ENCODE measurements at places on chromosomes 1 and 21.

DNA sequence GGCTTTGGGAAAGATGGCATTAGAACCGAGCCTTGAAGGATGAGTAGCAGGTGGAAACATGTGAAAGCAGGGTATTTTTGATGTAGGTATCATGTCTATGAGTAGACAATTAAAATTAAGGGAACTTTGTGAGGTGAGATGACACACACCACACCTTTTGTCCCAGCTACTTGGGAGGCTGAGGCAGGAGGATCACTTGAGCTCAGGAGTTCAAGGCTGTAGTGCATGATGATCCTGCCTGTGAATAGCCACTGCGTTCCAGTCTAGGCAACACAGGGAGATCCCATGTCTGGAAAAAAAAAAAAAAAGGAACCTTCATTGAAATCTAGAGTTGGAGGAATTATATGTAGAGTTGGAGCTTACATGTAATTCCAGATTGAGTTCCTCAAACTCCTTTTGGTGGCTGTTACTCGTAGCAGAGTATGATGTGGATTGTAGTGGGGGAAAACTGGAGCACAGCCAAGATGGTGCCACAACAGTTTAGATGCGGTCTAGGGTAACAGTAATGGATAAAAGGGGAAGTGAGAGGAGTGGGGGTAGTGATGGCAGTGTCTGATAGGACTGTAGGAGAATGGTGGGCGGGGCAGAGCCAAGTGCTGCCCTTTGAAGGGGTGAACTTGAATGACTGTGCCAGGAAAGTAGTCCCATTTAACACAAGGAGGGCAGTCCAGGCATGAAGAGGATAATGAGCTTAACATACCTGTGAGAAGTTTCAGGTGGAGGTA is 17.4 kb downstream of the AK4 start:
- no peak for DNase-seq

- no peak for DNase-seq
These were observed 123.0 kb downstream of the PCBP3 start for GRCh38 chr21:45766501-45766900.

GRCh38 chr1:18537386-18538306 is 56.9 kb downstream of the KLHDC7A start:
- no peak for DNase-seq

- no peak for DNase-seq
These were observed 542 bp upstream of the XPR1 start for GRCh38 chr1:180631194-180631765.

DNA sequence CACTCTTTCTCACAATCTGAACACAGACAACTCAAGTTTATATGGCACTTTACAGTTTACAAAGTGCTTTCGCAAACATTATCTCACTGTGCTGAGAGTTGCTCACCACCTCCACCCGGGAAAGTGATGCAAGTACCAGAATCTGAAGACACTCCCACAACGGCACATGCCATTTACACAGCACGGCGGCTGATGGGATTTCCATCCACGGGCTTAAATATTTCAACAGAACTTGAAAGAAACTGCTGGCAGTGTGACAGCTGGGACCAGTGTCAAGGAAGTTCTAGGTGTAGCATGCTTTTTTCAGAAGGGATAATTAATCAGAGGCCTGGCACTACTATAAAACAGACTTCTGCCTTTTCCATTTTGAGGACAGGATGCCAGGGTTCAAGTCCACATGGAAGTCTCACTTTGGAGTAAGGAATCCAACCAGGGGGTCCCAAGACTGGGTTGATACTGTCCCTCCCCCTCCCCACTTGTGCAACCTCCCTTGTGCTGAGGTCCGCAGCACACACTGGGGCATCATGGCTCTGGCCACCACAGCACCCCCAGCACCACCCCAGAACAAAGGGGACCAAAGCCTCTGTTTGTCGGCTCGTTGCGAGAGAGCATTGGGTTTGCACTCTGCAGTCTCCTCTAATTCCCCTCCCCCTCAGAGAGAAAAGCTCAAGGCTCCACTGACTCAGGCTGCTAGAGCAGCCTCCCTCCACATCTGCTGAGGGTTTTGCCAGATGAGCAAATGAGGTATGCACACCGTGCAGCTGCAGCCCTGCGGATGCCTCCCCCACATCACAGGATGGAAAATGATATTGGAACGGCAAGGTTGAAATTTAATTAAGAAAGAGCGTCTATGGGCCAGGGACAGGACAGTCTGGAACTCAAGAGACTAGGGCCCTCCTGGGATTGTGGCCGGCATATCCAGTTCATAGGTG is 154.9 kb downstream of the TGFBR3 start:
- DNase-seq = no peak

GRCh38 chr1:95578462-95578861 is 344.5 kb downstream of the RWDD3 start:
- no peak for DNase-seq

- DNase-seq = no peak
These were observed 307.9 kb downstream of the HLX start for GRCh38 chr1:221187174-221187573.

- DNase-seq = no peak
These were observed 79.2 kb upstream of the RALGPS2 start for GRCh38 chr1:178645808-178646200.

DNA sequence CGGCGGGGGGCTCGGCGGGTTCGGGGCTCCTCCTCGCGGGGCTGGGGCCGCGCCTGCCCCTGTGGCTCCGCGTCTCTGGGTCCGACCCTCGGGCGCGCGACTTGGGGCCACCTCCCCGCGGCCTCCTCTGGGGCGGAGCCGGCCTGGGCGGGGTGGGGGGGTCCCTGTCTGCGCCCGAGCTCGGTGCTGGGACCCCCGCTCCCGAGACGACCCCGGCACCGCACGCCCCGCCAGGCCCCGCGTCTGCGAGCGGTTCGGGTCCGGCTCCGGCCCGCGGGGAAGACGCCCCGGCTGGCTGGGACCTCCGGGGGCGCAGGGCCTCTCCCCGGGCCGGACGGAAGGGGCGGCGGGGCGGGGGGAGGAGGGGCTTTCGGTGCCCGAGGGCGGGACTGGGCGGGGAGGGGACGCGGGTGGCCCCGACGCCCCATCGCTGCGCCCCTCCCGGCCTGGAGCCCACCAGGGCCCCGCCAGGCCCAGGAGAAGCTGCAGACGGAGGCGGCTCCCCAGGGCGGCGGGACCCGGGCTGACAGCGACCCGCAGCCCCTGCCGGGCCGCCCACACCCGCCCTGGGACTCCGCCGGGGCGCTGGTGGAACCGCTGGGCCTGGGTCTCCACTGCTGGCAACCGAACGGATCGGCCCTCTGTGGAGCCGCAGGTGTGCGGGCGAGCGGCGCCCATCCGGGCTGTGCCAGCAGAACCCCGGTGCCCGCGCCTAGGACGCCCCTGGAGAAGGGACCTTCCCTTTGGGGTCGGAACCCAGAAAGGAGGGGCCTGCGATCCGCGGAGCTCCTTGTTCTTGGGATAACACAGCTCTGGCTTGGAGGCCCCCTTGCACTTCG is 610 bp downstream of the COL6A2 start:
- DNase-seq = no peak

- DNase-seq = no peak
These were observed 19.8 kb downstream of the SH3BP5L start for GRCh38 chr1:248805876-248806275.

DNA sequence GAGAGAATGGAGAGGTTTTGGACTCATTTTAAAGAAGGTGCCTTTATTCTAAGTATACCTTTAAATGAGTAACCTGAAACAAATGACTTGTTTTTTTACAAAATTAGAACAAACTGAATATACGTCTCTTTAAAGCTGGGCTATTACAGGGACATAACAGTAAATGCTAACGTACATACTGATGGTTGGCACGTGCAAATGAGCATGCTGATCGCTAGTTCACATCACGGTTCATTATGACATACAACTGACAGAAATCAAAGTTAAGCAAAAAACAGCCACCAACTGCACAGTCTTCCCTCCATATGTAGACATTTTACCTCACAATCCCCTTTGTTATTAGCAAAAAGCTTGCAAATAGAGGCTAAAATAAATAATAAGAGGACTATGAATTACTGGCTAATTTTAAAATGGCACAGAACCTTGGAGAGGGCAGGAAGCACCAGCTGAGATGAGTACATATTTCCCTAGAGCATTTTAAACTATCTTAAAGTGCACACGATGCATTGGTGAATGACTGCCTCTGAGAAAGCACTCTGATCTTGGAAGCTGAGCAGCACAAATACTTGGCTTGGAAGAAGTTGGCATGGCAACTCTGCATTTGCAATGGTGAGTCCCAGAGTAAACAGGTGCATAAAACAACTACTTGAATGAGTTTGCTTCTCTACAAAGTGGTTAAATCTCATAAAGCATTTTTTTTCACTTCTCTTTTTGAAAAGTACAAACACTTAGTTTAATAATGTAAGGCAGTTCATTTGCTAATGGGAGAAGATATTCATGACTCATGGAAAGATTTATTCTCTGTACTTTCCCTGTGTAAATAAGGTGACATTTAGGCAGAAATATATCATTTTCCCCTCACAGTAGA is 204.7 kb downstream of the LHX8 start:
- no peak for DNase-seq

- DNase-seq = no peak
These were observed 179.9 kb downstream of the COL24A1 start for GRCh38 chr1:85976516-85977205.

- no peak for DNase-seq
These were observed 593.1 kb upstream of the PLXNA2 start for GRCh38 chr1:208837242-208837641.

DNA sequence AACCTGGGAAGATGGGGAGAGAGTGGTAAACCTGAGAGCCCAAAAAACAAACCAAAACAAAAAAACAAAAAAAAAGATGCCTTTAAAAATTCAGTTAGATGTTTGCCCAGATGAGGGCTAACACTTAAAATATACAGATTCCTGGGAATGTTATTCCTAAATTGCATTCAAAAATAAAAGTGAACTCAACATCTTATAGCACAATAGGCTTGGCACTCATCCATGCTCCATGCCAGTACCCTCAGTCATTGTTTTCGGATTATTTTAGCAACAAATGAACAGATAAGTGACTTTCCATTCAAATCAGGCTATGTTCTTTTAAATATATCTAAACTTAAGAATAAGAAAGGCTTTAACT is 3.7 kb downstream of the ATP1A1 start:
- no peak for DNase-seq
